ENCODE measurements at places on chromosomes 7 and 10. TPM values are rescaled to one million over a fixed set of nuclear protein-coding genes. Genes with fewer than 3 reads are reported as not detected.

The GPR22 gene
- not detected for total RNA-seq

The C7orf33 gene
- total RNA-seq, result not detected

The VSTM4 gene
- 0.48 TPM for total RNA-seq

The DLX6 gene
- not detected for total RNA-seq

The UPK3B gene
- total RNA-seq, result 20.2 TPM

The PRSS37 gene
- not detected for total RNA-seq

The MNX1 gene
- total RNA-seq, result 6.1 TPM

The PODXL gene
- 75.5 TPM for total RNA-seq

The FAM241B gene
- total RNA-seq, result 19.0 TPM

The CYP2C19 gene
- not detected for total RNA-seq

The AKR1E2 gene
- total RNA-seq, result 9.2 TPM

The PRXL2A gene
- 46.5 TPM for total RNA-seq

Measured in A549 treated with DMSO at 1 μM for 4 hours (cell line).